ENCODE measurements at places on chromosomes 13 and 19.

DNA sequence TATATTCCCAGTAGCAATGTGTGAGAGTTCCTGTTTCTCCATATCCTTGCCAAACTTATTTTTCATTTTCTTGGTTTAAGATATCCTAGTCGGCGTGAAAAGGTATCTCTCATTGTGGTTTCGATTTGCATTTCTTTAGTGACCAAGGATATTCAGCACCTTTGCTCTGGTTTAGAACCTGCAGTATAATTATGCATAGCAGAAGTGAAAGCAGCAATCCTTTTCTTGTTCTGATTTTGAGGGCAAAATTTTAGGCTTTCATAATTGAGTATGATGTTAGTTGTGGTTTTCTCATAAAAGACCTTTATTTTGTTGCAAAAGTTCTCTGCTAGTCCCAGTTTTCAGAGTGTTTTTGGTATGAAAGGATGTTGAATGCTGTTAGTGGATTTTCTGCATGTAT, 491.0 kb downstream of the FGF9 start:
- no peak for DNase-seq

DNA sequence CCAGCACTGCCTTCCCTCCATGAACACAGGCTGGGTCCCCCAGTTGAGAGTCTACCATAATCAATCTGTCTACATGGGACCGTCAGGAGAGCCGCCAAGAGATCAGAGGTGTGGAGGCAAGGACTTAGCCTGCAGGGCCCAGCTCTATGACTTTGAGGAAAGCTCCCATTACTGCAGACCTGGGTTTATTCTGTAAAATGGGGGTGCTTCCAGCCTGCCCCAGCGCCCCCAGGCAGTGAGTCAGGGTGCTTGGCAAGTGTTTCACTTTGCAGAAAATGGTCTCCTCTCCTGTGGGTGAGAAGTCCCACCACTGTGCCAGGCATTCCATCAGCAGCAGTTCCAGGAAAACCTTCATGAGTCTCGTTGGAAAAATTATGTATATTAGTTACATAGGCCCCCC, 75.5 kb upstream of the VSTM2B start:
- no peak for DNase-seq

- DNase-seq: peak; percentile 92
Measured at GRCh38 chr19:5719961-5720790, at the start of the genes CATSPERD and LONP1. CATSPERD (plus strand) TSS chr19:5720637; CDS start chr19:5720738, 101 bp downstream. LONP1 (minus strand) TSS chr19:5720146; CDS start chr19:5720132, 14 bp downstream.

DNA sequence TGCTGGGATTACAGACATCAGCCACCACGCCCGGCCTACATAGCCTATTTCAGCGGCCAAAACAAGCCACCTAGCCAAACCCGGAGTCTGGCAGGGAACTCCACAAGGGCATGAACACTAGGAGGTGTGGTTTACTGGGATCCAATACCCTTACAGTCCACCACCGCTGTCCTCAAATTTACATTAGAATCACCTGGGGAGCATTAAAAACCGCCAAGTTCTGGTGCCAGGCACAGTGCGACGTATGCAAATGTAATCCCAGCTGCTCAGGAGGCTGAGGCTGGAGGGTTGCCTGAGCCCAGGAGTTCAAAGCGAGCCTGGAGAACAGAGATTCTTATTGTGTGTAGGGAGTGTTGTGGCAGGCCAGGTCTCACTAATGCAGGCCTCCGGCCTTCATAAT, 4.2 kb upstream of the AP1M1 start:
- DNase-seq: peak; percentile 52

- DNase-seq: no peak
Measured at GRCh38 chr19:18710186-18710585, 26.7 kb downstream of the CRTC1 start.

DNA sequence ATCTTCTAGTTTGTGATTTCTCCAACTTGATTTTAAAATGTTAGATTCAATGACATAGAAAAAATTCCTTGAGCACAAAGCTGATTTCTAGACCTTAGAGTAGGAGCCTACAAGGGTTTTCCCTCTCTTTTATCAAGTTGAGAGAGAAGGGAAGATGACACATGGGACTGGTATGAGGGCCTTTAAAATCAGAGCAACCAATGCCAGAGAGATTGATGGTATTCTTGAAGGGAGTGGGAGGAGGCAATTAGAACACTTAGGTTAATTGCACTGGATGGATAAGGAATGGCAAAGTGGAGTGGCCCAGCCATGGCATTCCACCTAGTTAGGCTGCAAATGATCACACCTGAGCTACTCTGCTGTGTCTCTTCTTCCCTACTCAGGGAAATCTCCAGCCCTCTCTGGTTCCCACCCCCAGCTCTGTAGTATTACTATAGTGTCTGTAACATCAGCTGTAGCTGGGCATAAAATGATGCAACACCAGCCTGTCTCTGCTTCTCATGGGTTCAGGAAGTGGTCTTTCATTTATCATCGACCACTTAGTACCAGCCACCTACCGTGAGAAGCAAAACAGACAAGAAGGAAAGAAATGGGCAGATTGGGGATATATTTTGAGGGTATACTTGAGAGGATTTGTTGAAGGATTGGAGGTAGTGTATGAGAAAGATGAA, 333.6 kb downstream of the DLEU7 start:
- DNase-seq: no peak

GRCh38 chr13:114282041-114282670, 755 bp downstream of the UPF3A start:
- DNase-seq: peak; percentile 17
